ENCODE measurements at places on chromosomes 4 and X. TPM values are rescaled to one million over a fixed set of nuclear protein-coding genes. Genes with fewer than 3 reads are reported as not detected.

DNA sequence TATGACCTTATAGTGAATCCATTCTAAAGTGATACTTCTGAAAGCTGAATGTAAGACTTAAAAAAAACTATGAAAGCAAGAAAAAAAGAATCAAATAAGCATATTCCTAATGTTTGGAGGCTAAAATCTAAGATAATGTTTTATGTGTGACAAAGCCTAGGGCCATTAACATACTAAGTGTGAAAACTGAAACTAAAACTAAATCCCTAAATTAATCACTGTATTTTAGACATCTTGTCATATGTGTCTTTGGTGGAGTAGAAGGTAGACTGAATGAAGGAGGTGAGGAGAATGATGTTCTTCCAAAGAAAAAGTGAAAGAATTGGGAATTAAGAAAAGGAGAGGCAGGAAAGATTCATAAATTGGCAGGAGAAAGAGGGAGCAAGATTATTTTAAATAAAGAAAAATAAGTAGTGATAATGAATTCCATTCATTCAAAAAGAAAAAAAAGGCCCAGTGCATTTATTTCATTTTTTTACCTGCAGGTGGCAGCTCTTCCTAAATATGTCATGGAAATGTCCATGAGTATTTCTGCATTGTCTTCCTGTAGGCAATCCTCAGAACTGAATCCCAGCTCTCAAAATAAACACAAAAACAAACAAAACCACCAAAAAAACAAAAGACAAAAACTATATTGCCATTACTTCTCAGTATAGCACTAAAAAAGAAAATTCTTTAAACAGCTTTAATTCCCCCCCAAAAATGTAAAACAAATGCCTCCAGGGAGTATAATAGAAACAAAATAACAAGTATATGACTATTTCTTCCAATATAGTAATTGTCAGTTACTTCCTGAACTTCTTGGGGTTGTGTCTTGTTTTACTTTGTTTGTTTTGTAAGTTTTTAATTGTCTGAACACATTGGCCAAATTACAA, 17.0 kb upstream of the AP1AR start:
- no peaks in the 10 kb centered on the region for H3K4me1 ChIP-seq
- no peaks in the 10 kb centered on the region for H3K36me3 ChIP-seq
- no peaks in the 10 kb centered on the region for H3K27me3 ChIP-seq
- H3K27ac ChIP-seq: no peak overlapping the region
- DNase-seq: no peak

Gene CD38
- total RNA-seq: not detected

Gene UGT2B10
- total RNA-seq: not detected

Gene CSAG2
- not detected for total RNA-seq

Measured in progenitor cell of endocrine pancreas (in vitro differentiated cells).